PC-3 (cell line): ENCODE measurements at places on chromosomes 12 and 14. TPM values are rescaled to one million over a fixed set of nuclear protein-coding genes. Genes with fewer than 3 reads are reported as not detected.

Gene APOF
- total RNA-seq = not detected in 2 replicates

Gene SRSF5
- total RNA-seq = 213 and 309 TPM in 2 replicates

Gene INSM2
- 0.07 TPM in 1 of 2 replicates, not detected in the other for total RNA-seq

Gene ATL1
- total RNA-seq = 0.63 and 1.3 TPM in 2 replicates

DNA sequence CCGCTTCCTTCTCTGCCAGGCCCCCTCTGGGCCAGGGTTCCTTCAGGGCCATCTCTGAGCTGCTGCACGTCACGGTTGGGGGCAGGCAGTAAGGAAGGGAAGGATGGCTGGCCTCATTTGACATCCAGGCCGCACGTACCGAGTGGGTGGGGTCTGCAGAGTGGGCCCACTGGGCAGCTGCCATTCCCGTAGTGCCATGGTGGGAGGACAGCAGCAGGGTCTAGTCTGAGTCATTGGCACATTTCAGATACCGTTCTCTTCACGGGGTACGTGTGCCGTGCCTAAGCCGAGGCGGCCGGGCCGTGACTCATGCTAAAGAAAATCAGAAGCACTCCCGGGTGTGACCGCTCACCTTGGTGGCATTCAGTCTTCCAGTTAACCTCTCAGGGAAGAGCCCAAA, 43.9 kb downstream of the IL31 start:
- DNase-seq = peak; percentile 84
